ENCODE measurements at places on chromosomes 6 and 20.

DNA sequence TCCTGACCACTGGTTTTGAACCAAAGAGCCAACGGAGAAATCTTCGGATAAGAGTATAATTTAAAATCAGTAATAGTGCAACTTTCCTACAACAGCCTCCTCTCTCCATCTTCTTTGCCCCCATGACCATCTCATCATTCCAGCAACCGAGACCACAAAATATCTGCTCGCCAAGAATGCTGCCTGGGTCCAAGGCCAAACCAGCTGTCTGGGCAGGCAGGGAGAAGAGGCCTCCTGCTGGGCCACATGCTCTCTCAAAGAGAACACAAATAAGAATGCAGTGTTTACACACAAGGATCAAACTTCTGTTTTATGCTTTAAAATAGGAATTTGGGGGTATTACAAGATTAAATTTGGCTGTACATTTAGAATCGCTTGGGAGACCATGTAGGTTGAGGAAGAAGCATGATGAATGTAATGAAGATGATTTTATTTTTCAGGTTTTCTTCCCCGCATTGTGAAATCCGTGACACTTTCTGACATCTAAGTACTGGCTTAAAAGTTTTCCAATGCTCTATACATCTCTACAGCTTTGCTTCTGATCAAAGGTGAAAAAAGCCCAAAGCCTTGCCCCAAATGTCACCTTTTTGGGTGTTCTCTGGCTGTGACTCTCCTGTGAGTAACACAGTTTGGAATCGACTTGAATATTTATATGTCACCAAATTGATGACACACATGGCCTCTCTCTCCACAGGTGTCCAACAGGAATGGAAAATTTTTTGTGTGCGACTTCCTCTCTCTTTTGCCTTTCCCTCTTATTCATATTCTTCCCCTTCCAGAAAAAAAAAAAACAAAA is 79.4 kb upstream of the PROKR2 start:
- DNase-seq = no peak

GRCh38 chr6:85923013-85923430 is 280.3 kb upstream of the SYNCRIP start:
- DNase-seq = no peak

GRCh38 chr6:153840039-153840850 is 198.8 kb upstream of the OPRM1 start:
- DNase-seq = no peak

DNA sequence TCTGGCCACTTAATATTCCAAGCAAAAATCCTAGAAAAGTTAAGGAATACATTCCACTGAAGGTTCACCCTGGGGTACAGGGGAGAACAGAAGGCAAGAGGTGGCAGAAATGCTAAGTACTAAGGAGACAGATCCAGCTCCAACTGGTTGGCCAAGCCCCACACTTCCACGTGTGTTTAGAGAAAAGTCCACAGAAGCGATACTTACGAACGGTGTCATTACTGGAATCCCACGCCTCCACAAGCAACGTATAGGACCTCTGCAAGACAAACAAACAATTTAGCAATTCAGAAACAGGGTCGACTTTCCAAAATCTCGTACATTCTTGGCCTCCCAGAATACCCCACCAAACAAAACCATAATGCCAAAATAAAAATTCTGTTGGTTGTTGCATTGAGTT is 10.0 kb downstream of the JAG1 start:
- DNase-seq = no peak

DNA sequence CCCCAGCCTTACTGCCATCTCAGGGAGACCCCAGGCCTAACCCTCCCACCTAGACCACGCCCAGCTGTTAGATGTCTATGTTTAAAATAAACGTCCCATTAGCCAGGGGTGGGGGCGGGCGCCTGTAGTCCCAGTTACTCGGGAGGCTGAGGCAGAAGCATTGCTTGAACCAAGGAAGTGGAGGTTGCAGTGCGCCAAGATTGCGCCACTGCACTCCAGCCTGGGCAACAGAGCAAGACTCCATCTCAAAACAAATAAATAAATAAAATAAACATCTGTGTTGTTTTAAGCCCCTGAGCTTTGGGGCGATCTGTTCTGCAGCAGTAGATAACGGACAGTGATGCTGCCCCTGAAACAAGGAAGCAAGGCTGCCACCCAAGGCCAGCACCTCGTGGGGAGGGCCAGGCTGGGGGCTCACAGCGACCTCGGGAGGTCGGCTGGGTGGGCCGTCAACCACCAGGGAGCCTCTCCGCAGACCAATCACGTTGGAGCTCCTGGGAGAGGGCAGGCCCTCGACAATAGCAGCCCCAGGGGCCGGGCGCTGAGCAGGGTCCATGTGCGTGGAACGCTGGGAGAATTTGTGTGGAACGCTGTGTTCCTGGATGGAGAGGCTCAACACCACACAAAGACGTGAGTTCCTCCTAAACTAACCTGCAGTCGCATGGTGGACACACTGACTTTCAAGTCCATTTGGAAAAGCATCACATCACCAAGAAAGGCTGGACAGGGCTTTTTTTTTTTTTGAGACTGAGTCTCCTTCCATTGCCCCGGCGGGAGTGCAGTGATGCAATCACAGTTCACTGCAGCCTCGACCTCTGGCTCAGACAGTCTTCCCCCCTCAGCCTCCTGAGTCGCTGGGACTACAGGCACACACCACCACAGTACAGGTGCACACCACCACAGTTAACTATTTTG is 1.0 kb upstream of the HELZ2 start:
- DNase-seq = no peak

DNA sequence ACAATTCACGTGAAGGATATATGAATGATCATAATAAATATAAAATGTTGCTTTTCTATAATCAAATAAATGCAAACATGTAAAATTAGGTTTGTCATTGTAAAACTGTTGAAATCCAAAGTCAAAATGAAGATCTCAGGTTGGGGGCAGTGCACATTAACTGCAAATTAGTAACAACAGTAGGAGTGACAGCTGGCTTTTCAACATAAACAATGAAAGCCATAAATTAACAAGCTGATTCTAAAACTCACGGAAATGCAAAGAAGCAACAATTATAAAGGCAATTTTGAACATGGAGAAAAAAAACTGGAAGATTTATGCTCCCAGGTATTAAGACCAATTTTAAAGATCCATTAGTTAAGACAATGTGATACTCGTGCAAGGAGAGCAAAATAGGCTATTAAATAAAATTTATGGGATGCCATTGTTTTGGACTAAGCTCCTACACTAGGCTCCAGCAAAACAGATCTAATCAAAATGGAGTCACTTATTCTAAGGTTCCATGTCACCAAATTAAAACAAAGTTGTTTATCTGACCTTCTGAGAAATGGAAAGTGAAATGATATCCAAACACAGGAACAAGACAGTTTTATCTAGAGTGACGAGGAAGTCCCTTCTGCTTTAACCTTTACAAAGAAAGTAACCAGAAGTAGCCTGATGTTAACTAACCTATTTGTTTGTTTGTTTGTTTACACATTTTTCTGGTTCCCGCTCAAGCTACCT is 770.8 kb downstream of the EPHA7 start:
- no peak for DNase-seq

- no peak for DNase-seq
Measured at GRCh38 chr6:155882527-155883333, 427.1 kb upstream of the NOX3 start.

- no peak for DNase-seq
Measured at GRCh38 chr20:47776639-47777038, 8.6 kb downstream of the SULF2 start.

All from posterior vena cava (tissue), 2 donors.